ENCODE measurements at places on chromosomes 16 and 17.

GRCh38 chr17:82019690-82020571, 2.7 kb downstream of the CENPX start:
- DNase-seq, result peak; percentile 57

DNA sequence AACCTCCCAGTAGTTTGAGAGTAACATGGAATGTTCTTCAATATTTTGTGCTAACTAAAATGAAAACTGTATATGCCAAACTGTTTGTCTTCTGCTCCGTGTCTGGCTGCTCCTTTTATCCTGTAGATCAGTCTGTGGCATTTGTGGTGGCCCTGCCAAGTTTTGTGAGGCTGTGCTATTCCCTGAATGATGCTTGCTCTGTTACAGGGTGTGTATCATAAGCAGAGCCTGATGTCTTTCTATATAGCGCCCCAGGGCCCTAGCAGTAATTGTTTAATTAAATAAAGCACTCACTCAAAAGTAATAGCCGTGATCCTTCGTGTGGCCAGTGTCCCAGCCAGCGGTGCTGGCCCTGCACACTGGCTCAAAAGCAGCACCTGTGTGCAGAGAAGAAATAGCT, 27.8 kb upstream of the NAT9 start:
- DNase-seq, result no peak

- no peak for DNase-seq
Observed at GRCh38 chr17:51078009-51078592, 42.6 kb downstream of the SPAG9 start.

DNA sequence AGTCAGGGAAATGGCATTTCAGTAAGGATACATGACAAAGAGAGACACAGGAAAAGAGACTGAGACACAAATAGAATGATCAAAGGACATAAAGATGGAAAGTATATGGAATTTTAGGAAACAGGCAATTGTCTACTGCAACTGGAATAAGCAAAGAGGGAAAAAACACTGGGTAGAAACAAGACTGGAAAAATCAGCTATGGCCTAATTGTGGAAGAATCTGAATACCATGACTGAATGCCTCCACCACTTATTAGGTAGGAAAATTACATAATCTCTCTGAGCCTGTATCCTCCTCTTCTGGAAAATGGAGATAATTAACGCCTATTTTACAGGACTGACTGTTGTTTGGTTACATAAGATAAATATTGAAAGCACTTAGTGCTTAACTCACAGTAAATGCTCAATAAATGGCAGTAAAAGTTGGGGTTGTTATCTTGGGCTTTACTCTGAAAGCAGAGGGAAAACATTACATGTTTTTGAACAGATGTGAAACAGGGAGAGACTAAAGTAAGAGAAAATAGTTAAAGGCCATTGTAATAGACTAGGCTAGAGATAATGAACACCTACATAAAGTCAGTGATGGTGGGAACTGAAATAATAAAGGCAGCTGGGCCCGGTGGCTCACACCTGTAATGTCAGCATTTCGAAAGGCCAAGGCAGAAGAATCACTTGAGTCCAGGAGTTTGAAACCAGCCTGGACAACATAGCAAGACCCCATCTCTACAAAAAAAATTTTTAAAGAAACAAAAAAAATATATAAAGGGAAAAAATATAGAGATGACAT, 63.5 kb upstream of the C17orf78 start:
- no peak for DNase-seq

DNA sequence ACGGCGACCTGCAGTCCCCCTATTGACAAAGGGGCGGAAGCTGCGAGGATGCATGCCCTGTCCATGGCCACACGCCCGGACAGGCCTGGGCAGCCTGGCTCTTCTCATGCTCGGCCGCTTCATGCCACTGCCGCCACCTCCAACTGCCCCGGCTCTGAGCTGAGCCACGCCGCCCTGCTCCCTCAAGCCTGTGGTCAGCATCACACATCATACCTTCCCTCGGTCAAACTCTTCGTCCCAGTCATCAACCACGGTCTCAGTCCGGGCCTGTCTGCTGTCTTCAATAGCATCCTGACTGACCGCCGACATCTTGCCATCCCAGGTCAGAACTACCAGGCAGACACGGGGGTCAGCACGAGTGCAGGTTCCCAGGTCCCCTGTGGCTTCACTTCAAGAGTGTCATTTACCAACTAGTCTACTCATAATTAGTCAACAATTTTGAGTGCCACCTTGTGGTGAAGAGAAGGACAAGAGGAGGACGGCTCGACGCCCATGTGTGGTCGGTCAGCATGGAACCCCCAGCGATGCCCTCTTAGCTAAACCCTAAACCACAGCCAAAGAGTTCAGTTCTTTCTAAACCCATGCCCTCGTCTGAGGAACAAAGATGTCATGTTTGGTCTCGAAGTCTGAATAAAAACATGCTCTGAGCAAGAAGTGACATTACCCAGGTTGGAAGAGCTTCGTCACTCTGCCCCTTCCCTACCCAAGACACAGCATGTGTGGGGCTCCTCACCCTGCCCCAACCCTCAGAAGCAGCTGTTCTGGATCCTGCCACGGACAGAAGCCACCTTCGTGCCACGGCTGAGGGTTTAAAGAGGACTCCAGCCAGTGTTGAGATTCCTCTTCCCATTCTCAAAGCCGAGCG, 16.9 kb upstream of the CYTH1 start:
- no peak for DNase-seq

- DNase-seq, result no peak
Observed at GRCh38 chr17:67270416-67270815, 25.4 kb upstream of the HELZ start.

DNA sequence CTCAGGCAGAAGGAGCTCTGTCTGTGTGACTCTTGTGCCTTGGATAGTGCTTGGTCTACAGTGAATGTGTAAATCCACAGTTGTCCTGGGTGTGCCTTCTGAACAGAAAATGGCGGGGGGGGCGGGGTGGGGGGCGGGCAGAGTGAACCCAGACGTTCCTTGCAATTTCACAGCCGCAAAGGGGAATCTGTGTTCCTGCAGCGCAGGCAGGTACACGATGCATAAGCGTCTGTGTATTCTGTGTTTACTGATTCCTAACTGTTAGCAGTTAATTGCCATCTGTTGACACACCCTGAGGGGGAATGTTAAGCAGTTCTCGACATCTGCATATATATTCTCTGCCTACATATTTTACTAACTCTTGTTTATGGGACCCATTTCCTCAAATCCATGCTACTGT, 123.5 kb upstream of the ZFHX3 start:
- no peak for DNase-seq

GRCh38 chr17:296906-297690, 55.5 kb downstream of the RPH3AL start:
- no peak for DNase-seq

DNA sequence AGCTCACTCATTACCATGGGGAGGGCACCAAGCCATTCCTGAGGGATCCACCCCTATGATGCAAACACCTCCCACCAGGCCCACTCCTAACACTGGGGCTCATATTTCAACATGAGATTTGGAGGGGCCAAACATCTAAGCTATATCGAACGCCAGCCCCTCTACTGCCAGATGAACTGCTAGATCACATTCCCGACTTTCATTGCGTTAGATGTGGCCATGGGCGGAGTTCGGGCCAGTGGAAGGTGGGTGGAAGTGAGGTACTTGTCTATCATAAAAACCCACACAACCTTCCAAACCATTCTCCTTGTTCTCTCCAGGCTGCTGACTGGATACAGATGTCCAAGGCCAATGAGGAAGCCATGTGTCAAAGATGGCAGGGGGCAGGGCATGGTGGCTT, 27.0 kb upstream of the ANKRD40CL start:
- DNase-seq, result no peak

DNA sequence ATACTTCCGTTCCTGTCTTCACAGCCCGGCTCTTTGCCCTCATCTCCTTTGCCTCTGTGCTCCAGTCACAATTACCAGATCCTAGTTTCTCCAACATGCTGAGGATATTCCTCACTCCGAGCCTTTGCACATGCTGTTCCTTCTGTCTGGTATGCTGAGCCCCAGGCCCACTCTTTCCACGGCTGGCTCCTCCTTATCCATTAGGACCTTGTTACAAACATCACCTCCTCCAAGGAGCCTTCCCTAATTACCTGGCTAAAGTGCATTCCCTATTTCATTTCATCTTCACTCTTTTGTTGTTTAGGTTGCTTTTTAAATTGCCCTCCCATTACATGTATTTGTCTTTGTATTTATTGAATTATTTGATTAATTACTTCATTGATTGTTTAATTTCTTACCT, 14.9 kb upstream of the ADGRG1 start:
- DNase-seq, result no peak

DNA sequence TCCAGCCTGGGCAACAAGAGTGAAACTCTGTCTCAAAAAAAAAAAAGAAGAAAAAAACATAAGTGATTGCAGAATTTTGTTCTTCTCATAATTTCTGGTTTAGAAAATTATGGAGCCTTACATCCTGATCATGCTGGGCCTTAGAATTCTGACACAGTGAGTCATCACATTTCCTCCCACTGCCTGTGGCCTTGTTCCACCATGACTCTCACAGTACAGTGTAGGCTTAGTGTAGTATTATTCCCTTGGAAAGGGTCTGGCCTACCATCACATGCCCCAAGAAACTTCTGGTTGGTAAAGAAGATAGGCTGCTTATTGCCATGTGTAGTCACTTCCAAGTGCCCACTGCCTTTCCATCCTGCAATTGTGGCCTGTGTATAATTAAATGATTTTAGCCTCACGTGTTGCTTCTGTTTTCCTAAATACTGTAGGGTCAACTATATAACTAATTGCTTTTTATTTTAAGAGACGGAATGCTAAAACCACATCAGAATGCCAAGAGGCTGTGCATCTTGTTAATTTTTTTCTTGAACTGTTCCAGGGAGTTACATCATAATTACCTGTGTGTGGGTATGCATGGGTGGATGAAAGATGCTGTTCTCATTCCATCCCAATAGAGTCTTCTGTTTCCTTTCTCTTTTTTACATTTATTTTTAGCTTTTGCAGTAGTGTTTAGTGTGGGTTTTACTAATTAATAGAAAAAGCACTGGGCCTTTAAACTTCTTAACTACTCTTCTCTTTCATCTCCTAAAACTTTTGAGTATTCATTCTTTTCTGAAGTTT, 25.9 kb downstream of the OGFOD1 start:
- DNase-seq, result no peak

DNA sequence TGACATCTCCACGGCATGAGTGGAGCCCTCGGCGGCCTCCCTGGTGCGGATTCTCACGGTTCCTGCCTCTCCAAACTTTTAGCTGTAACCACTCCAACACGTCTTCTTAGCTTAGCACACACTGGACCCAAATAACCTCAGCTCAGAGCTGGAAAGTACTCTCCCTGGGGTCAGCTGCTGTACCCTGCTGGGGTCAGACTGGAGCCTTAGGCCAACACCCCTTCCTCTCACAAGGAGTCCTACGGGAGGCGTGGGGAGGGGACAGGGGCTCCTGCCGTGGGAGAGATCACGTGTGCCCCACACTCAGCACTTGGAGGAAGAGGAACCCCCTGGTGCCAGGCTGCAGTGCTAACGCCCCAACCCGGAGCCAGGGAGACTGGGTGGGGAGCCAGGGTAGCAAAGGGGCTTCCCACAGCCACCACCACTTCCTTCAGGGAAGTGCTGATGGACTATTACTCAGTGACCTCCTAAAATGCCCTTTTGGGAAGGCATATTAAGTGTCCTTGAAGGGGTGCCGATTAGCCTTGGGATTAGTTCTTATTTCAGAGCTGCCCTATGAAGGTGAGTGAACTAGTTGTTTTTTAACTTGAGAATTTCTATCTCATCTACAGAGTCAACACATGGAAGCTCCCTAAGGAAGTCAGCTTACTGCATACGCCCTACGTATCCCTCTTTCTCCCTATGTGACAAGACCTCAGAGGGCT, 124.0 kb downstream of the HIC1 start:
- DNase-seq, result no peak

GRCh38 chr16:82655072-82655714, 28.4 kb downstream of the CDH13 start:
- peak; percentile 73 for DNase-seq

GRCh38 chr17:56577843-56578204, 15.7 kb upstream of the NOG start:
- no peak for DNase-seq

- no peak for DNase-seq
Observed at GRCh38 chr17:53033297-53033696, 789.4 kb upstream of the KIF2B start.

GRCh38 chr16:67101311-67102082, 8.2 kb upstream of the PHAF1 start:
- DNase-seq, result no peak

GRCh38 chr16:61324044-61324443, 712.2 kb downstream of the CDH8 start:
- DNase-seq, result no peak

GRCh38 chr17:44645341-44645740, 10.9 kb upstream of the MEIOC start:
- no peak for DNase-seq

- no peak for DNase-seq
Observed at GRCh38 chr16:83837566-83837965, 29.8 kb downstream of the HSBP1 start.

DNA sequence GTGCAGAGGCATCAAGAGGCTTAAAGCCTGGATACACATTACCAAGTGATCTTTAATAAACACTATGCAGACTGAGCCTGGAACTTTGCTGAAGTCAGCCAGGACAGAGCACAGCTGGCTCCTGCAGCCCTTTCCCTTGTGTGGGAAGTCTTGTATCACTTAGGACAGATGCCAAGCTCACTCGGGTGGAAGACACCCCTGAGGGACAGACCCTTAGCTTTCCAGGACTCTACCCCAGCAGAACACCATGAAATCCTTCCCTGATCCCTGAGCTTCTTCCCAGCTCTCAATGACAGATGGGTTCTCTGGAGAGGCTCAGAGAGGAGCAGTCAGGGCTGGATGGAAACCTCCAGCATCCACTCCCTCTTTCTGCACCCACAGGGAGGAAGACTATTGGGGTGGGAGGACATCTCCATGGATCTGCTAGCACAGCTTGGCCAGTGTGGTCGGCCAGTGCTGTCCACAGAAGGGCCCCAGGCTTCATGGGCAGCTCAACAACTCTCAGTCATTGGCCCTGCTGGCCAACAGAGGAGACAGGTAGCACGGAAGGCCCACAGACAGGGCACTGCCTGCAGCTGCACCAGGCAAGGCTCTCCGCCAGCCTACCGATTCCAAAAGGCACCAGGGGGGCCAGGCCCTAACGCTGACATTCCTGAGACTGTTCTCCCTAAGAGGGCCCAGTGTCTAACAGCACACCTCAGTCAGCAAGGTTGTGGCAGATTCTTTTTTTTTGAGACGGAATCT, 15.9 kb downstream of the RAB5C start:
- no peak for DNase-seq

- no peak for DNase-seq
Observed at GRCh38 chr16:84047206-84047605, 4.6 kb upstream of the SLC38A8 start.
